Peyer's patch (tissue), 4 donors: ENCODE measurements at places on chromosomes 13 and 19.

DNA sequence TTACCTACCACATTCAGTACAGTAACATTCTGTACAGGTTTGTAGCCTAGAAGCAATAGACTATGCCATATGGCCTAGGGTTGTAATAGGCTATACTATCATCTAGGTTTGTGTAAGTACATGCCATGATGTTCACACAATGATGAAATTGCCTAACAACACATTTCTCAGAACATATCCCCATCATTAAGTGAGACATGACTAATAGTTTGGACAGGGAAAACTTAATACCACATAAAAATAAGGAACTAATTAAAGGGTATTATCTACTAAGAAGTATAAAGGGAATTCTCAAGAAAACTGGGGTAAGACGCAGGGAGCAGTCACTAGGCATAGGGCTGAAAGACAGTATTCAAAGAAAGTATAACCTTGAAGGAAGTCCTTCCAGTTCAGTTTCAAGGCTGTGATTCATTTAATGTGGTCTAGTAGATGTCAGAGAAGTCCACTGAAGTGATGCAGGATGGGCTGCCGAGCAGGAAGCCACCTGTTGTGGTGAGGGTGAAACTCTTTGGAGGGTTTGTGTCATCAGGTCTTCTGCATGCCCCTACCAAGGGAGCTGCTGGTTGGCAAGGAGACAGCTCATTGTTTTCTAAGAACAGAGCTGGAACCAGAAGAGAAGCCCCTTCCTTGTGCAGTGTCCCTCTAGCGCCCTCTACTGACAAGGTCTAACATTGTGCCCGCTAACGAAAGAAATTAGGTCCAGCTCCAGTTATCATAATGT is 122.9 kb downstream of the OLFM4 start:
- no peak for DNase-seq

DNA sequence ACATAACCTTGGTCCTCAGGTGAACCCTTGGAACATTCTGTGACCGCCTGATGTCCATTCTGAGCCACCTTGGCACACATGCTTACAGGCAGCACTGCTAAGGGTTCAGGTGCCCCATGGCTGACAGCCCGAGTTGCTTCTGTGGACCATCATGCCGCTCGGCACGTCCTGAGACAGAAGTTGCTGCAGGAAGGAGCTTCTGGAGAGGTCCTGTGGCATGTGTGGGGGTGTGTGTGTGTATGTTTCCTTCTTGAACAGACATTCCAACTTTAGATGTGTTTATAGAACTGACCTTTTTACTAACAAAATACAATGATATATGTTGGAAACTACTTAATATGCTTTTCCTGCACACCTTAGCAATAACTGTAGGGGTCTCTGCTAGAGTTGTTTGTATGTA is 4.8 kb upstream of the C1QTNF9 start:
- no peak for DNase-seq

DNA sequence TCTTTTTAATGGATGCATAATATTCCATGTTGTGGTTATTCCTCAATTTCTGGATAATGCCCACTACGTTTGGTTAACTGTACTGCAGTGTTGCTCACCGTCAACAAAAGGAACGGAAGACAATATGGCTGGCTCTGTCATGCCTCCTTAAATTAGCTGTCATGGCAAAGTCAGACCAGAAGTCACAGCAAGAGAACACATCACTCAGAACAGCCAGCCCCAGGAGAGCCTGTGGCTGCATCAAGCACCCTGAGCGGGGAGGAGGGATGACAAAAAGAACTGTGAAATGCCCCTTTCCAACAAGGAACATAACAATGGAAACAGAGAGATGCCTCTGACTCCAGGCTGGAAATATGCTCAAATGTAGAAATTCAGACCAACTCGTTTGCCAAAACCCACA is 366.0 kb upstream of the ZNF507 start:
- no peak for DNase-seq

DNA sequence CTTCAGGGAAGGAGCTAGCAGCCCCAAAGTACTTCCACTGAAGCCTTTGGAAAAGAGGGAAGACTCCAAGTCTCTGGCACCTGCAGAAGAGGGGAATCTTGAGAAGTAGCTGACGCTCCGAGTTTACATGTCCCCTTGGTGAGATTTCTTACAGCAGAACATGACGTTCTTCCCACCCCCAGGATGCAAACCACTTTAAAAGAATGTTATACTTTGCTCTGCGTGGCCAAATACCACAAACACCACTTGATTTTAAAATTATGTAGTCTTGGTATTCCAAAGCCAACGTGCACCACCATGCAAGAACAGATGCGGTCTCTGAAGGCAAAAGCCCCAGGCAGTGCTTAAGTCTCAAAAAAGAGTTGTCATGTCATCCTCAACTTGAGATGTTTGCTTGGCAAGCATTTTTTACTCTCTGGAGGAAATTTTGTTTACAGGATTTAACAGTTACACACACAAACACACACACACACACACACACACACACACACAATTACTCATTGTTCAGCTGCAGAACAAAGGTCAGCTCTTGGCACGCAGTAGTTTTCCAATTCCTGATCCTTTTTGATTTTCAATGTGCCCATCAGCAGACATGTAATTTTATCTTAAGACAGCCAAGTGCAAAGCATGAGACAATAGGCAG is 106.1 kb downstream of the RGCC start:
- DNase-seq: no peak

DNA sequence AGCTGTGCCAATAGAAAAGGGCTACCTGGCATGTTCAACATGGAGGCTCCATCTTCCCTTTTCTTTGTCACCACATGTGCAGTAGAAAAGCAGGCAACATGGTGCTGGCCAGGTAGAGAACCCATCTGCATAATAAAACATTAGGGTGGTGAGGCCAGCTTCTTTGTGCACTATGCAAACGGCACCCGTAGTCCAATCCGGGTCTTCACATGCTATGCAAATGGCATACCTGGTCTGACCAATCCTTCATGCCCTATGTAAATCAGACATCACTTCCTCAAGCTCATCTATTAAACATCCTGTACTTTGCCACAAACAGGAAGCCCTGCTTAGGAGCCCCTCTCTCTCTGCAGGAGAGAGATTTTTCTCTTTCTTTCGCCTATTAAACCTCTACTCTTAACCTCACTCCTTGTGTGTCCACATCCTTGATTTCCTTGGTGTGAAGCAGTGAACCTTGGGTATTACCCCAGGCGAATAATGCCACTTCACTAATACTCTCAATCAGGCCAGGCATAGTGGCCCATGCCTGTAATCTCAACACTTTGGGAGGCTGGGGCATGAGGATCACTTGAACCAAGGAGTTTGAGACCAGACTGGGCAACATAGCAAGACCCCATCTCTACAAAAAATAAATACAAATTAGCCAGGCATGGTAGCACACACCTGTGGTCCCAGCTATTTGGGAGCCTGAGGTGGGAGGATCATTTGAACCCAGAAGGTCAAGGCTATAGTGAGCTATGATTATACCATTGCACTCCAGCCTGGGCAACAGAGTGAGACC is 111.3 kb upstream of the MRI1 start:
- no peak for DNase-seq

GRCh38 chr13:29597706-29598105 is 2.2 kb upstream of the SLC7A1 start:
- no peak for DNase-seq

DNA sequence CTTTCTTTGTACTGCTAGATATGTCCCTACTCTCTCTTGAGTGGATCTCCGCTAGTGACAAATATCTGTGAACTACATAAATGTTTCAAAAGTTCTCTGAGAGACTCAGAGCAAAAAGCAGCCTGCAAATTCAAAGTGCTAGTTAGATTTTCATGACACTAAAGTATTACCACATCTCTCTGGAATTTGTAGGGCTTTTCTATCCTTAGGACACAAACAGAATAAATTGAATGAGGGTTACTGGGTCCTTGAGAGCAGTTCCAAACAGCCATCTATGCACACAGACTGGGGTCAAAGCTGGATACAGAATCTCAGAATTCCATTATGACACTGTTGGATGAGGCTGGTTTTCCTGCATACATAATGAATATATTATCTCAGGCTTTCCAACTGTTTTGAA is 953.2 kb downstream of the DIAPH3 start:
- DNase-seq: no peak

DNA sequence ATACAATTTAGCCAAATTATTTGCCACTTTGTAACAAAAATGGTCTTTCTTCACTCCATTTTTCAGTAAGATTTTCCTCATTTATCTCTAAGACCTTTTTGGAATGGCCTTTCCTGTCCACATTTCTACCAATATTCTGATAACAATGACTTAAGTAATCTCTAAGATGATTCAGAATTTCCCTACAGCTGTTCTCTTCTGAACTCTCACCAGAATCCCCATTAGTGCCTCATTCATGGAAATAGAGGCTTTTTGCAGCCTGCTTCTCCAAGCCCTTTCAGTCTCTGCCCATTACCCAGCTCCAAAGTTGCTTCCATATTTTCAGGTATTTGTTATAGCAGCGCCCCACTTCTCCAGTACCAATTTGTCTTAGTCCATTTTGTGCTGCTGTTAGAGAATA is 867.0 kb downstream of the GPC5 start:
- DNase-seq: no peak

DNA sequence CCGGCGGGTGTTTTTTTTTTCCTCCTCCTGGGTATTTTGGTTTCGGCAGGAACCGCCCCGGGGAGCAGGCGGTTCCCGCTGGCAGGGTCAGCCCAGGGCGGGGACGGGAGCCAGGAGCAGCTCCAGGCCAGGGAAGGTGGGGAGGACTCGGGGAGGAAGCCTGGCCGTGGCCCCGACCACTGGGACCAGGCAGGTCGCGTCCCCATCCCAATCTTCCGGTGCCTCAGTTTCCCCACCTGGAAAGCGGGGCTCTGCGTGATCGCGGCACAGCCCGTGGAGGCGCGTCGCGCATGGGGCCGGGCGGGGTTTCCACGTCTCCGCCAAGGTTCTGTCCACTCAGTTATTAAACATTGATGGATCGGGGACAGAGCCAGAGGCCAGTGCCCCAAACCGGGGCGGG is 34.8 kb downstream of the IL12RB1 start:
- no peak for DNase-seq

- DNase-seq: no peak
Measured at GRCh38 chr13:102207680-102208342, 194.0 kb downstream of the FGF14 start.

GRCh38 chr19:12092956-12093355 is 28.4 kb downstream of the ZNF844 start:
- DNase-seq: no peak

DNA sequence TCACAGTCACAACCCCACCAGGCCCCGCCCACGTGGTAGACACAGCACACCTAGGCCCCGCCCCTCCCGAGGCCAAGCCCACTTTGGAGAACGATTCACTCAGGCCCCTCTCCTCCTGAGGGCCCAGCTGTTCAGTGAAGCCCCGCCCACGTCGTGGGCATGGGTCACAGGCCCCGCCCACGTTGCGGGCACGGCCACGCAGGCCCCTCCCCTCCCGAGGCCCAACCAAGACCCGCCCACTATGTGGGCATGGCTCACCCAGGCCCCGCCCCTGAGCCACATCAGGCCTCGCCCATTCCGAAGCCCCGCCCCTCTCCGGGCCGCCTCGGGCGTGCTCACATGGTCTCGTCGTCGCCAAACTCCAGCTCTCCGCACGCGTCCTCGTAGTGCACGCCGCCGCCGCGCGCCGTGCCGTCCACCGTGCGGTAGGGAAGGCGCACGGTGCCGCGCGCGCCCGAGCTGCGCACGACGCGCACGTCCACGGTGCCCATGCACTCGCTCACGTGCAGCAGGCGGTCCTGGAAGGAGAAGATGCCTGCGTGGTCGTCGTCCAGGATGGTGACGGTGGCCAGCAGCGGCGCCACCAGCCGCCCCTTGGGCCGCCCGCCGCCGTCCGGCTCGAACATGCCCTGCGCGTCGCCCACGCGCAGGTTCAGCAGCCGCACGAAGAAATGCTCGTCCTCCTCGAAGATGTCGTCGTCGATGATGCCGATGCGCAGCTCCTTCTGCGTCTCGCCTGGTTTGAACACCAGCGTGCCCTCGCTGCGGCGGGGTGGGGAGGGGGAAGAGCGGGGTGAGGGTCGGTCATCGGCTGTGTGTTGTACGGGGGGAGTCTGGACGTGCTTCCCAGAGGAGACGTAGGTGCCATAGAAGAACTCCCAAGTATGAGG is 24.0 kb downstream of the SLC8A2 start:
- DNase-seq: no peak

DNA sequence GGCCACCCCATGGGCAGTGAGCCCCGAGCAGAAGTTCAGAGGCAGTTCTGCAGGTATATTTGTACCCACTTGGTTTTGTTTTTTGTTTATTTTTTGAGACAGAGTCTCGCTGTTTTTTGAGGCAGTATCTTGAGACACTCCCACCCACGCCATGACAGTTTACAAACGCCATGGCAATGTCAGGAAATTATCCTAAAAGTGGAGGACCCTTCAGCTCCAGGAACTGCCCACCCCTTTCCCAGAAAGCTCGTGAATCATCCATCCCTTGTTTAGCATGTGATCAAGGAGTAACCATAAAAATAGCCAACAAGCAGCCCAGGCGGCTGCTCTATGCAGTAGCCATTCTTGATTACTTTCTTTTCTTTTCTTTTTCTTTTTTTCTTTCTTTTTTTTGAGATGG is 41.0 kb downstream of the CELF5 start:
- no peak for DNase-seq

DNA sequence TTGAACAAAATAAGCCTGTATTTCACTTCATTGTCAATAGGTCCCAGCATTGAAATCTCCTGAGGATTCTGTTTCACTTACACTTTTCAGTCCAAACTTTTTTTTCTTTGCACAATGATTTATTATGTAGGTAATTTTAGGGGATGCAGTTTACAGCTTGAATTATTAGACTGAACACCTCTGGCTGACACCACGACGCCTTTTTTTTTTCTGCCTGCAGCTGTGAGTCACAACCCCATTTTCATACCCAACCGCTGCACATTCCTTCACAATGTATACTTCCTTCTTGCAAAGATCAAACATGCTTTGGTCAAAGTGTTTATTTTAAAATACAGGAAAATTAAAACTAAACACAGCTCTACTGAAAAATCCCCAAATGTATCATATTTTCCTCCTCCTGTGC is 11.4 kb downstream of the ZIC2 start:
- DNase-seq: no peak

DNA sequence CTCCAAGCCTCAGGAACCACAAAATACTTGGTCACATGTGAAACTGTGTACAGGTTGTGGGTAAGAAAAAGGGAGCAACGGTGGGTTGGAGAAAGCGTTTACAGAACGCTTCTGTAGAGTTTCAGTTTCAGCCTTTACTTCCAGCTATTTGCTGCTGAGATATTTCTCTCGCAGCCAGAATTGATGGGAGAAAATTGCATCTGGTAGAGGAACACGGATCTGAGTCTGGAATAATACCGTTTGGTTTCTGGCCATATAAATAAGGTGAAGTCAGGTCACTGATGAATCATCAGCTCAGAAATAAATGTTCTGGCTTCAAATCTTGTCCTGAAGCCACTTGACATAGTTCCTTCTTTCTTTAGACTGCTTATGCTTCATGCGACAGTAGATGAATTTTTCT is 20.3 kb upstream of the RFC3 start:
- no peak for DNase-seq

DNA sequence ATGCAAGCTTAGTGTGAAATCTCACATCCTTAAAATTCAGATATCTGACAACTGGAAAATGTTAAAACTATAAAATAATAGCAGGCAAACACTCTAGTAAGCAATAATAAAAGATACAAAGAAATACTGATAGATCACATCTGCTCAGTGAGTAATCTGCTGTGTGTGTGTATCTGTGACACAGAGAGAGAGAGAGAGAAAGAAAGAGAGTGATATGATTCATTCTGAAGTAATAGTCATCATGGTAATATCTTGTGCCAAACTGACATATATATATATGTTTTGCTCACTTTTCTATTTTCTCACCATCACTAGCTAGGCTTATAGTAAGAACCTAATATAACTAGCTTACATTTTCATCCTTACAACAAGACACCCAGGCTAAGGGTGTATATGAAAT is 288.0 kb upstream of the SLITRK6 start:
- no peak for DNase-seq

GRCh38 chr19:38743394-38744297 is 628 bp downstream of the CAPN12 start:
- no peak for DNase-seq
